Subcutaneous adipose tissue (tissue), 4 donors: ENCODE measurements at places on chromosomes 12 and 14. TPM values are rescaled to one million over a fixed set of nuclear protein-coding genes. Genes with fewer than 3 reads are reported as not detected.

ABCC9 gene
- total RNA-seq: 46.7 TPM

LRTM2 gene
- total RNA-seq: not detected

TMEM229B gene
- 1.4 TPM for total RNA-seq

GPR84 gene
- 1.1 TPM for total RNA-seq

PLEK2 gene
- total RNA-seq: 4.9 TPM

PIANP gene
- not detected for total RNA-seq

LRP1-AS gene
- total RNA-seq: not detected

RDH5 gene
- total RNA-seq: 136 TPM

PPFIA2 gene
- total RNA-seq: 4.3 TPM

GRIP1 gene
- total RNA-seq: 0.85 TPM

STXBP6 gene
- 10.8 TPM for total RNA-seq

TEX52 gene
- total RNA-seq: not detected

ADCY6 gene
- total RNA-seq: 71.8 TPM

PZP gene
- not detected for total RNA-seq

HCAR2 gene
- 7.7 TPM for total RNA-seq

MIP gene
- total RNA-seq: not detected

PRB2 gene
- total RNA-seq: not detected

SERPINA3 gene
- 159 TPM for total RNA-seq

TC2N gene
- 58.4 TPM for total RNA-seq

CHGA gene
- total RNA-seq: 0.34 TPM

PRR4 gene
- total RNA-seq: 2.4 TPM

EMP1 gene
- total RNA-seq: 683 TPM

HVCN1 gene
- 16.5 TPM for total RNA-seq

FGF6 gene
- not detected for total RNA-seq

BAG5 gene
- 41.8 TPM for total RNA-seq

ALG10 gene
- 8.6 TPM for total RNA-seq

LPAR5 gene
- total RNA-seq: 1.1 TPM

PLEKHD1 gene
- not detected for total RNA-seq

PDZRN4 gene
- total RNA-seq: 2.7 TPM

TMPRSS12 gene
- total RNA-seq: not detected

FRS2 gene
- 50.3 TPM for total RNA-seq

LRRC10 gene
- total RNA-seq: not detected

AKAP6 gene
- total RNA-seq: 0.65 TPM

AMIGO2 gene
- 14.8 TPM for total RNA-seq

NR1H4 gene
- total RNA-seq: not detected

COX8C gene
- not detected for total RNA-seq

BATF gene
- 9.3 TPM for total RNA-seq

LRP1 gene
- 717 TPM for total RNA-seq

FZD10 gene
- not detected for total RNA-seq

TTC8 gene
- total RNA-seq: 38.9 TPM

PTCSC3 gene
- total RNA-seq: not detected

B4GALNT3 gene
- total RNA-seq: 0.22 TPM

COCH gene
- 1.9 TPM for total RNA-seq

C12orf50 gene
- not detected for total RNA-seq

ITGA7 gene
- total RNA-seq: 219 TPM

TAS2R42 gene
- not detected for total RNA-seq

KCNC2 gene
- not detected for total RNA-seq

RPS26 gene
- 346 TPM for total RNA-seq

CCDC184 gene
- not detected for total RNA-seq

SERPINA12 gene
- total RNA-seq: not detected

ACTR6 gene
- total RNA-seq: 43.4 TPM

SLC5A8 gene
- total RNA-seq: not detected

HDAC7 gene
- 72.9 TPM for total RNA-seq

NEMF gene
- 126 TPM for total RNA-seq

PGF gene
- 0.68 TPM for total RNA-seq

CPNE6 gene
- not detected for total RNA-seq

IGF1 gene
- total RNA-seq: 354 TPM

OVCH1 gene
- total RNA-seq: not detected

SERPINA1 gene
- total RNA-seq: 10.4 TPM
